ENCODE measurements at places on chromosomes 3 and 15.
A peak's percentile ranks its signal among the peaks of the same experiment; 100 is the strongest.

DNA sequence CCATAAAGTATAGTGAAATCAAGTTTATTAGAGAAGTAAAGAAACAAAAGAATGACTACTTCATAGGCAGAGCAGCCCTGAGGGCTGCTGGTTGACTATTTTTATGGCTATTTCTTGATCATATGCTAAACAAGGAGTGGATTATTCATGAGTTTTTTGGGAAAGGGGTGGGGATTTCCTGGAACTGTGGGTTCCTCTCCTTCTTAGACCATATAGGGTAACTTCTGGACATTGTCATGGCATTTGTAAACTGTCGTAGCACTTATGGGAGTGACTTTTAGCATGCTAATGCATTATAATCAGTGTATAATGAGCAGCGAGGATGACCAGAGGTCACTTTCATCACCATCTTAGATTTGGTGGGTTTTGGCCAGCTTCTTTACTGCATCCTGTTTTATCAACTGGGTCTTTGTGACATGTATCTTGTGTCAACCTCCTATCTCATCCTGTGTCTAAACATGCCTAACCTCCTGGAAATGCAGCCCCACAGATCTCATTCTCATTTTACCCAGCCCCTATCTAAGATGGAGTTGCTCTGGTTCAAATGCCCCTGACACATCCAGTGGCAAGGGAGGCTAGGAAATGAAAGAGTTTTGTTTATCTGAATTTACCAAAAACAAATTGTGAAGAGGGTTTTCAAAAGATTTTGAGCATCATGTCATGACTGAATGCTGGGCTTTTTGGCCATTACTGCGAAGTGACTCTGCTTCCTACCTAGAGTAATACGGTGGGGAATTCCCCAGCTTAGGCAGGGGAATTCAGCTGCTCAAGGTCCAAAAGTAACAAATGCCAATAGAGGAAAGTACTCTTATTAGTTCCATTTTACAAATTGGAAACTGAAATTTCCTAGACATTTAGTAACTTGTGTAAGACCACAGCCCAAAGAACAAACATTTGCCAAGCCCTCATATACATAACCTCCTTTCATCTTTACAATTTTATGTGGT lies 6.2 kb upstream of the SPSB4 start:
- no peak for DNase-seq

GRCh38 chr3:99602183-99602582 lies 36.2 kb upstream of the COL8A1 start:
- DNase-seq: no peak

DNA sequence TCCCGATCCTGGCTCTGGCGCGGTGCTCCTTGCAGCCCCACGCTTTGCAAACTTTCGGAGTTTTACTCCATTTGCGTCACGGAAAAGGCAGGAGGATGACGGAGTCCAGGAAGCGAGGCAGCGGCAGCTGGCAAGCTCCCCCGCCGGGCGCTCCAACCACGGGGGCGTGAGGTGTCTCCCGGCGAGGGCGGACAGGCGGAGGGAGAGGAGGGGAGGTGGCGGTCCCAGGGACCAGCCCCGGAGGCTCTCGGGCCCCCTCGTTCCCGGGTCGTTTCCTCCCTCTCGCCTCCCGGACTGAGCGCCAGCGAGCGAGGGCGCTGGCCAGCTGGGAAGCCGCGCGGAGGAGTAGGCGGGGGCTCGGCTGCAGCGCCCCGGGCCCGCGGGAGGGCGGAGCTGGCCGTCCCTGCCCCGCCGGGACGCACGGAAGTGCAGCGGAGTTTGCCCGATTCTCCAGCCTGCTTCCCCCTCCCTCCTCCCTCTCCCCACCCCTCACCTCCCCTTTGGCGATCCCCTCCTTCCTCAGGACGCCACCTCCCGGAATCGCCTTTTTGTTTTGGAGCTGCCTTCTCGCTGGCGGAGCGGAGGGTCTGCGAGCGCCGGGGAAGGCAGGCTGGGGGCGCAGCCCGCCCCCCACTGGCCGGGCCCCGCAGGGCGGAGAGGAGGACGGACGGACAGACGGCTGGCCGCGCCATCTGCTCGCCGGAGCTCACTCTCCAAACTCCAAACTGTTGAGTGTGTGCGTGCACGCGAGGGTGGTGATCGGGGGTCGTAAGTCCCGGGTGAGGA lies at the start of gene SNX33:
SNX33 (plus strand) TSS at position 543 of the 786 bp plus-strand sequence. CDS start 1,191 bp downstream, outside the sequence.
- no peak for DNase-seq

DNA sequence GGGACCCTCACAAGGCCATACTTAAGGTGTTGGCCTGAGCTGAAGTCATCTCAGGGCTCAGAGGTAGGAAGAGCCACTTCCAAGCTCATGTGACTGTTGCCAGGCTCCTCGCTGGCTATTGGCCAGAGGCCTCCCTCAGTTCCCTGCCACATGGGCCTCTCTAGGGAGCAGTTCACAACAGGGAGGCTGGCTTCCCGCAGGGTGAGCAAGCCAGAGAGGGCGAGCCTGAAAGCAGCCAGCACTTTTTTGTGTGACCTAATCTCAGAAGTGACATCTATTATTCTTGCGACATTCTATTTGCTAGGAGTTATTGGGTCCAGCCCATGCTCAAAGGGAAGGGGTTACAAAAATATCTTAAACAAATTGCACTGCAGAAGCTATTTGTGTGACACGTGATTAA lies 201.4 kb downstream of the SSR3 start:
- no peak for DNase-seq

- no peak for DNase-seq
These were observed 131.9 kb downstream of the EDEM1 start for GRCh38 chr3:5319454-5319853.

GRCh38 chr15:50751394-50751793 lies 14.1 kb downstream of the SPPL2A start:
- DNase-seq: no peak

DNA sequence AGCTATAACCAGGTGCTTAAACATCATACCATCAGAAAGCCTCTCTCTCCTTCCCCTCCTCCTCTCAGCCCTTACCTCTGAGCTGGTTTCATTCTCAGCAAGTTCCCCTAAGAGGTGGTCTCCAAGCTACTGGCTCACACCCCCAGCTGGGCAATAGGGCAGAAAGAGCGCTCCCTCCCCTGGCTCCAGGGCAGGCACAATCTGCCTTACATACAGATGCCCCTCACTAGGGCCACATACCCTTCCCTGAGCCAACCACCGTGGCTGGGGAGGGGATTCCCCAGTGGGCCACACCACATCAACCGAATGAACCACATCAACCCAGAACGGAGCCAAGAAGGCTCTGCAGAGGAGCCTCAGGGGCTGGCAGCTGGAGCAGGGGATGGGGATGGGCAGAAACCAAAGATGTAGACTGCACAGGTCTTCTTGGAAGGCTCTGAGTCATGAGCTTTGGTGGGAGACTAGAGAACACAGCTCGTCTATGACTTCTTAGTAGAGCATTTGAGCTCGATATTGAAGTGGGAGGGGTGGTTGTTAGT lies 4.6 kb upstream of the FBLN2 start:
- DNase-seq: no peak

DNA sequence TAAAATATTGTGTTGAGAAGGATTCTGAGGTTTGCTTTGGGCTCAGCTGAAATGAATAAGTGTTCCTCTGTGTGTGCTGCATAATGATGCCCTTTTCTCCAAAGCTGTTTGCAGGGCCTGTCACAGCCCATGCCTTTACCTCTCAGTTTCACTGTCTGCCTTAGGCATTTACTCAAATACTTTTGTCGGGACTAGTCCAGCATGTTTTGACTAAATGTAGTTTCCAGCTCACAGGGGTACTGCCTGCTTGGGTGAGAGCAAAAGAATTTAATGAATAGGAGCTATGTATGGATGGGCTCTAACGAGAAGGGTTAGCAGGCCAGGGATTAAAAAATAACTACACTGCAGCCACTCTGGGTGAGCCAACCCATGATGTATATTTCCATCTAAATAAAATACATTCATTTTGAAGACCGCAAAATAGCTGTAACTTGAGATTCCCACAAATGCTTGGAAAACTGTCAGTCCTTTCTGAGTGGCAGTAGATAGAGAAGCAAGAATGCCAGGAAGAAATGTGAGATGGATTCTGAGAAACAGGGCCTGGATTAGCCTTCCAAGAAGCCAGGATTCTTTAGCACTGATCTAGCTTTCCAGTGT lies 549.2 kb upstream of the TBL1XR1 start:
- no peak for DNase-seq

GRCh38 chr3:127106053-127106452 lies 86.9 kb upstream of the PRR23E start:
- no peak for DNase-seq

GRCh38 chr3:192864941-192865340 lies 52.7 kb downstream of the MB21D2 start:
- DNase-seq: no peak

- DNase-seq: no peak
These were observed 26.0 kb downstream of the SORD start for GRCh38 chr15:45048794-45049631.

DNA sequence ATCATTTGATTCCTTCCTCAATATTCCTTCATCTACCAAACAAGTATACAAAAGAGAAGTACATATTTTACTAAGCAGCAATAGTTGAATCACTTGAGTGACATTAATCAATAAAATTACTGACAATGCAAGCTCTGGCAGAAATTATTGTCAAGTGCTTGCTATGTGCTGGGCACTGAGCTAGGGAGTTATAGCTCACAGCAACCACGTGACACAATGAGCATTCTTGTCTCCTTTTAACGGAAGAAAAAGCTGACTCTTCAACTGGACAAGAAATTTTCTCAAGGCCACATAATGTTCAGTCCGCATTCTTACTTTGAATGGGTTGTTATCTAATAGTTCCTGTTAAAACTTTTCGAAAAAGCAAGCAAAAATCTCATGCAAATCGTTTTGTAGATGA lies 500.1 kb downstream of the PYDC2 start:
- DNase-seq: no peak

DNA sequence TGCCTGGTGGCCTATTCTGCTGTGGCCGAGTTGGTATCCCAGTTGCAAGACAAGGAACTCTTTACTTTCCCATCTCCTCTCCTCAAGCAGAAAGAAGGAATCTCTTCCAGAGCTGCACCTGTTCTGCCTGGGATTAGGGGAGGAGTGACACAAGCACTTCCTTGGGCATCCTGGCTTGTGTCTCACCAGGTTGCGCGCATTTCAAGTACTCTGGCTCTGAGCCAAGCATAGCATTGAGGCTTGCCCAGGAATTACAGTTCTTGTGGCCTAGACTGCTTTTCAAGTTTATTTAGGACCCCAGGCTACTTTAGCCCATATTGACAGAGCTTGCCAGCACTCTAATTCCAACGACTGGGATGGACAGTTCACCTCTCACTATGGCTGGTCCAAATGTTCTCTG lies 150.5 kb downstream of the RSRC1 start:
- DNase-seq: no peak

- no peak for DNase-seq
These were observed 4.5 kb downstream of the SLC12A8 start for GRCh38 chr3:125207949-125208568.

GRCh38 chr15:95626501-95627361 lies 703.8 kb upstream of the NR2F2 start:
- DNase-seq: peak; percentile 43

GRCh38 chr3:124838963-124839362 lies 48.2 kb downstream of the ITGB5 start:
- DNase-seq: no peak

GRCh38 chr3:46661776-46662766 lies 31.4 kb downstream of the ALS2CL start:
- no peak for DNase-seq

DNA sequence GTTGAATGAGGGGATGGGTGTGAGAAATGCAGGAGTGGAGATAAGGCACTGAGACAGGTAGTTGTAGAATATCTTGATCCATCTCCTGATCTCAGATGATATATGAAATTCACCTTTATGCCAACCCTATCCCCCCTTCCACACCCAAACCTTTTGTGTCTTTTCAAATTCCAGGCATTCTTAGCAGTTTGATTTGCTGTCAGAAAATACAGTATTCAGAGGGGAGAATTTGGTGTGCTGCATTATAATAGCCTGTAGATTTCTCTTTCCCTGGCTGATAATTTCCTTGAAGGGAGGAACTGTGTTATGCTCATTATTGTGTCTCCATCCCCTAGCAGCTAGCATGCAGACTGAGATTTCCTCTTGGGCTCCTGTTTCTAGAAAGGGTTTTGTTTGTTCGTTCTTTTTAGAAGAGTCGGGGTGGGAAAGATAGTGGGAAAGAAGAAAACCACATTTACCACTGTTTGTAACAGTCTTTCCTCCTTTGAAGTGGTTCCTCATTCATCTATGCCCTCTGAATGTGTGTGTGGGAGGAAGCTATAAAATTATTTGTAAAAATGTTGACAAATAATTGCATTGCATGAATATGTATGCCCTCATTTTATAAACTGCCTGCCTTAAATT lies 373.4 kb downstream of the DIPK2A start:
- DNase-seq: no peak

DNA sequence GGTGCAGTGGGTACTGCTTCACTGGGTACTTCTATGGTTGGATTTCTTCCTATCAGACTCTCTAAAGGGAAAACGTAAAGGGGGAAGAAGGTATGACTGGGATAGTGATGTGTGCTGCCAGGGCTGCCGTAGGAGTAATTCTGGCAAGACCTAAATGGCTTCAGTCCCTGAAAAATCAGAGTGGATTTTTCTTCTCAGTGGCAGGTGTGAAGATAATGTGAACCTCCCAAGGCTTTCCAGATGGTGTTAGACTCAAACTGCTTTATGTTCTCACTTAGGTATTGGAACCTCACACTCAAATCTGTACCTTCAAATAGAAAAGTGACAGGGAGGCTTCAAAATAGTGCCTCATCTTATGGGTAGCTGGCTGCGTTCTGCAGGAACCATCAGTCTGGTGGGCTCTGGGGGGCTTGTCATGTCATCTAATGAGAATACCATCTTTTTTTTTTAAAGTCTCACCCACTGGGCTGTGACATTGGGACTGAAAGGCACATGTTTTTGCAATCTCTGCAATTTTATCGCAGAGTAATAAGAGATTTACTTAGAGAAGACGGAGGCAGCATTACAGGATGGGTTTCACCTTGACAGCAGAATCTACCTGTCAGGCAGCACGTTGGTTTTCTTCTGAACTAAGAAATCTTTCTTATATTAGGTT lies 28.5 kb downstream of the MINDY4B start:
- no peak for DNase-seq

DNA sequence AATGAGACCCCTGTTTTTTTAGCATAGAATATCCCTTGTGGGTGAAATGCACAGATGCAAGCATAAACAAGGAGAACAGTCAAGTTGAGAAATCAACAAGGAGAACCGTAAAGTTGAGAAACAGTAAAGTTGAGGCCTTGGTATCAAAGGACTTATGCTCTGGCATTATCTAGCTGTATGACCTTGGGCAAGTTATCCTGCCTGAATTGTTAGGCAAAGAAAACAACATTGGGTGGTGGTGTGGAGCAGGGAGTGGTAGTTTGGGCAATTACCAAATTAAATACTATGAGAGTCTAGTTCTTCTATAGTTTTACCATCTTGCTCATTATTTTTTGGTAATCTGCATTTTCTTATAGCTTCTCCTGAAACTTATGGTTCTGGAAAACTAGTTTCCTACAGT lies 573.4 kb upstream of the ARPP21 start:
- DNase-seq: no peak

DNA sequence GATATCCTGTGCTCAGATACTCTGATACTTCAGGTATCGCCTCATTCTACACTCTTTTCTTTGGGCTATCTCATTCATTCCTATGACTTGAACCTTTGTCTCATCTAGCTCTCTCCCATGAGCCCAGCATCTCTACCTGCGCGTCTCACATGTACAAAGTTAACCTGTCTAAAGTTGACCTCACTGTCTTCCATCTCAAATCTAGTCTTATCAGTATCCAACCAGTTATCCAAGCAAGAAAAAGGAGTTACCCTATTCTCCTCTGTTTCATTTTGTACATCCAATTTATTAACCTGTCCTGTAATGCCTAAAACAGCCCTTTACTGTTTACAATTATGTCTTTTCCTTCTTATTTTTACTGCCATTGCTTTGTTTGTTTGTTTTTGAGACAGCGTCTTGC lies 134.2 kb downstream of the GREM1 start:
- DNase-seq: no peak

GRCh38 chr3:141368062-141368924 lies at the start of gene ZBTB38:
ZBTB38 (plus strand) TSS chr3:141368504; CDS start chr3:141442389, 73,885 bp downstream.
- no peak for DNase-seq

Measured in NCI-H187 treated with DMSO at 0.1 percent for 48 hours (cell line).